Choroid plexus epithelial cell (primary cell): ENCODE measurements at places on chromosomes 11 and 22.

DNA sequence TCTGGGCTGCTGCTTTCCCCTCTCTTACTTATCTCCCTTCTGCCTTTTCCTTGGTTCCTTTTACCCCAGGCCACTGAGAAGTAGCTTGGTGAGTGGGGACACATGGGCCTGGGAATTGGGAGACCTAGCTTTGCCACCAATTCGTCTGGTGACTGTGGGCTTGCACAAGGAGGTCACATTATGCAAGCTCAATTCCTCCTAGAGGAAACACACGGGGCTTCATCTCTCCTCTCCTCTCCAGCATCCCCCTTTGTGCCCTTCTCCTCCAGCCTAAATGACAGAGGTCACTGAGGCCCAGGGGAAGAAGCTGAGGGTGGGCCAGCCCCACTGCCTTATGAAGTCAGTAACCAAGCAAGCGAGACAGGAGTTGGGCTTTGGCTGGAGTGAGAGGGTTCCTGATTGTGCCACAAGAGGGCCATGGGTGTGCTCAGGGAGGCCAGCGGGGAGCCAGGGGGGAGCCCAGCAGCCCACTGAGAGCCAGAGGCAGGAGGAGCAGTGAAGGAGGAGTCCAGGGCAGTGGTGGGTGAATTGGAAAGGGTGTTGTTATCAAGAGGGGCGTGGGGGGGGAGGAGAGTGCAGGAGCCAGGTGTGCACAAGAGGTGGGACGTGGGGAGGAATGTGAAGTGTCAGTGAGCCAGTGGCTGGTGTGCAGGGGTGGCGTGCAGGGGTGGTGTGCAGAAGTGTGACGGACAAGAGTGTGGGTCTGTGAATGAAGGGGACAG, 2.0 kb downstream of the CLCF1 start:
- DNase-seq, result peak; percentile 62

GRCh38 chr11:17526931-17527627, 17.1 kb downstream of the USH1C start:
- no peak for DNase-seq

GRCh38 chr11:13955971-13956421, 6.5 kb upstream of the SPON1 start:
- peak; percentile 84 for DNase-seq

GRCh38 chr11:20213790-20214189, 53.5 kb upstream of the DBX1 start:
- DNase-seq, result no peak

DNA sequence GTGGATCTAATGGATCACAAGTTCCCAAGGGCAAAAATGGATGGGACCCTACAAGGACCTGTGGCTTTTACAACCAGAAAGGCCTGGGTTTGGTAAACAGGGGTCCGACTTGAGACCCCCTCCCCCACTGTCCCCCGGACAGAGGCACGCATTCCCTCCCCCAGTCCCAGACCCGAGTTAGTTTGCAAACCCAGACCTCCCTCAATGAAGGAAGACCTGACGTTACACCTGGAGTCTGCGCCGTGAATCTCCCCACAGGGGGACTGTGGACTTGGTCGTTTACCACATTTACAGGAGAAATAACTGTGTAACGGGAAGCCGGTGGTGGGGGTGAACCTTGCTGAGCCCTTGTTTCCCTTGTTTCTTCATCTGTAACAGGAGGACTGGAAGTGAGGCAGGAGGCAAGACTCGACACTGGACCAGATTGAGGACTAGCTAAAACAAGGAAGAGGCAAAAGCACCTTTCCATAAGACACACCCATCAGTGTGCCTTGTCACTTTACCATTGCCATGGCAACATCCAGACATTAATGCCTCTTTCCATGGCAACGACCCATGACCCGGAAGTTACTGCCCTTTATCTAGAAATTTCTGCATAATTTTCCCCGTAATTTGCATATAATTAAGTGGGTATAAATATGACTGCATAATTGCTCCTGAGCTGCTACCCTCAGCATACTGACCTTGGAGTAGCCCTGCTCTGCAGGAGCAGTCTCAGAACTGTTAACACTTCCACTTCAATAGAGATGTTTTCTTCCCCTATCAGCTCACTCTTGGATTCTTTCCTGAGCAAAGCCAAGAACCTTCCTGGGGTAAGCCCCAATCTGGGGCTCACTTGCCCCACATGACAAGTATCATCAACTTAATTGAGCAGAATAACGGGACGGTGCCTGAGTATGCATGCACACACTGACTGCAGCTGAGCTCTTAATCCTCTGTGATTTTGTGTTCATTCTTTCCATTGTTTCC, 25.4 kb downstream of the PDGFB start:
- no peak for DNase-seq

- DNase-seq, result no peak
These were observed 2.9 kb downstream of the TCIRG1 start for GRCh38 chr11:68041617-68042218.

DNA sequence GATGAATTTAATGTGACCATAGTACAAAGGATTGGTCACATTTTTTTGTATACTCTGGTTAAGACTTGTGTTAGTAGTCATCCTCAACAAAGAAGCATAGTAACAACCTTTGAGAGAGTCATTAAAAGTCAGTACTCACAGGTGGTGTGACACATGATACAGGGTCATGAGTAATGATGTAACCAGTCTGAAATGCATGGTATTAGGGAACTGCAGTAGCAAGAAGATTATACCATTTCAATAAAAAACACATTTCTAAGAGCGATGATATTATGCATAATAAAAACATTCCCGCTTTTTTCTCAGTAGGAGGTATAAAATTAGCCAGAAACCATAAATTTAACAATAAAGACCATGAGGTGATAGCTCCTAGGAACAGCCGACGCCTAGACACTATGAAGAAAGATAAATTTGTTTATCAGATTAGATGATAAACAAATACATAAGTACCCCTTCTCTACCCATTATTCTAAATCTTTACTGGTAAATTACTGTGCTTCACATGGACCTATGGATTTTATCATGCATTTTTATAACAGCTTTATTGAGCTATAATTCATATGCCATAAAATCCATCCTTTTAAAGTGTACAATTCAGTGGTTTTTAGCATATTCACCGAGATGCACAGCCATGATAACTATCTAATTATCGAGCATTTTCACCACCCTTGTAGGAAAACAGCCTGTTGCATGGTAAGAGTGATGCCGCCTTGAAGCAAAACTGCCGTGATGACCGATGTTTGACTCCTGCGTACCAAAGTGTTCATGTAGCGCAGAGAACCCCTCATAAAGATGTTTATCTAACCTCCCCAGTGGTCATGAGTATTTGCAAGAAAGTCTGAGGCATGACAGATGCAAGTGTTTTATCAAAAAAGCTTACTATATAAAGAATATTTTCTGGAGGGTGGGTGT, 41.8 kb downstream of the TMPRSS5 start:
- DNase-seq, result peak; percentile 62

GRCh38 chr11:20861322-20861721, 191.9 kb downstream of the NELL1 start:
- no peak for DNase-seq

DNA sequence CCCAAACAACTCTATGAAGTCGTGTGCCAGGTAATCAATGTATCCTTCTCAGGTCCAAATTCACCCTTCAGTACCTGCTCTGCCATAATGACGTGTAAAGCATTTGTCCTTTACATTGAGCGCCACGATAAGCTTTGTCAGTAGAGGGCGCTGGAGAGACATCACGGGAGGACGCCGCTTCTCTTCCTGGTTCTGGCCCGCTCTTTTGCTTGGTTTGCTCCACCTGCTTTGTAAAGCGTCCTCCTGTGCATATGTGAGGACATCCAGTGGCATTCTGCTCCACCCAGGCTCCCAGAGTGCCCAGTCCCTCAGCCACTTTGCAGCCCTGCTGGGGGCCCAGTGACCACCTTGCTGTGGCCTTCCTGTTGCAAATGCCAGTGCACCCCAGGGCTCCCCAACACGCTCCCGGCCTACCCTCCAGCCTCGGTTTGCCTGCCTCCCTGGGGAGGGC, 61.1 kb downstream of the WT1 start:
- peak; percentile 46 for DNase-seq

GRCh38 chr11:120815319-120816100, 208.4 kb upstream of the TBCEL start:
- no peak for DNase-seq

DNA sequence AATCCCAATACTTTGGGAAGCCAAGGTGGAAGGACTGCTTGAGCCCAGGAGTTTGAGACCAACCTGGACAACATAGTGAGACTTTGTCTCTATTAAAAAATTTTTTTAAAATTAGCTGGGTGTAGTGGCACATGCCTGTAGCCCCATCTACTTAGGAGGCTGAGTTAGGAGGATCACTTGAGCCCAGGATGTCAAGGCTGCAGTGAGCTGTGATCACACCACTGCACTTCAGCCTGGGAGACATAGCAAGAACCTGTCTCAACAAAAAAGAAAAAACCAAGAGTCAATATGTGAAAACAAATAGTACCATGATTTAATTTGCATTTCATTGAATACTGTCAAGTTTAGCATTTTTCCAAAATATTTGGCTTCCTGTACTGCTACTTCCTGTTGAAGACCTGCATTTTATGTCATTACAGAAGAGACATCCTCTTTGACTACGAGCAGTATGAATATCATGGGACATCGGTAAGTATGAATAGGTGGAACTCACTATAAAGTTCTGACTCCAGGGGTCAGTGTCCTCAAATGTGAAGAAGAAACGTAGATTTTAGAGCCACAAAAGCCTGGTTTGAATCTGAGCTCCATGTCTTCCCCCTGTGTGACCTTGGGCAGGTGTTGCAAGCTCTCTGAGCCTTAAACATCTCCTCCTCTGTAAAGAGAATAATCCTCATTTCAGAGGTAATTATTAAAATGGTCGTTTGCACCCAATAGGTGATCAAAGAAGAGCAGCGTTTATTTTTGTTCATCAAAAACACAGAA, 16.0 kb downstream of the CDC45 start:
- peak; percentile 82 for DNase-seq

DNA sequence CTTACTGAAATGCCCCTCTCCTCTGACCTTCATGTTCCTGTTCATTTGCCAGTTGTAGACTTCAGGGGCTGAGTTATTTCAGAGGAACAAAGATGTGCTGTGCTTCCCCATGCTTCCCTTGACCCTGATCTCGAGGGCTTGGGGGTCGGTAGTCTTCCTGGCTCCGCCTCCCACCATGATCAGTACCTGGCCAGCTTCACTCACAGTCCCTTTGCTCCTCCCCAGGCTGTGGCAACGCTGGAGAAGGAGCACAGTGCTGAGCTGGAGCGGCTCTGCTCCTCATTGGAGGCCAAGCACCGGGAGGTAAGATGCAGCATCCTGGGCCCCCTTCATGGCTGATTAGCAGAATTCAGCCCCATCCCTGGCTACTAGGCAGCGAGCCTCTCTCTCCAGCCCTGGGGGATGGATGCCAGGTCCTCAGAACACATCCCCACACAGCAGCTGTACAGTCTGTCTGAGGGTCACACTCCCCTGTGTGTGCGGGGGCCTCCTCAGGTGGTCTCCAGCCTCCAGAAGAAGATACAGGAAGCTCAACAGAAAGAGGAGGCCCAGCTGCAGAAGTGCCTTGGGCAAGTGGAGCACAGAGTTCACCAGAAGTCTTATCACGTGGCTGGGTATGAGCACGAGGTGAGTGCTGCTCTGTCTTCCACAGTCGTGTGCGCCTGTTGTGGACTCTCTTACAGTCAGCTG, 64.5 kb downstream of the CEP164 start:
- no peak for DNase-seq

- DNase-seq, result no peak
These were observed 81.5 kb downstream of the GRK3 start for GRCh38 chr22:25645964-25646363.

DNA sequence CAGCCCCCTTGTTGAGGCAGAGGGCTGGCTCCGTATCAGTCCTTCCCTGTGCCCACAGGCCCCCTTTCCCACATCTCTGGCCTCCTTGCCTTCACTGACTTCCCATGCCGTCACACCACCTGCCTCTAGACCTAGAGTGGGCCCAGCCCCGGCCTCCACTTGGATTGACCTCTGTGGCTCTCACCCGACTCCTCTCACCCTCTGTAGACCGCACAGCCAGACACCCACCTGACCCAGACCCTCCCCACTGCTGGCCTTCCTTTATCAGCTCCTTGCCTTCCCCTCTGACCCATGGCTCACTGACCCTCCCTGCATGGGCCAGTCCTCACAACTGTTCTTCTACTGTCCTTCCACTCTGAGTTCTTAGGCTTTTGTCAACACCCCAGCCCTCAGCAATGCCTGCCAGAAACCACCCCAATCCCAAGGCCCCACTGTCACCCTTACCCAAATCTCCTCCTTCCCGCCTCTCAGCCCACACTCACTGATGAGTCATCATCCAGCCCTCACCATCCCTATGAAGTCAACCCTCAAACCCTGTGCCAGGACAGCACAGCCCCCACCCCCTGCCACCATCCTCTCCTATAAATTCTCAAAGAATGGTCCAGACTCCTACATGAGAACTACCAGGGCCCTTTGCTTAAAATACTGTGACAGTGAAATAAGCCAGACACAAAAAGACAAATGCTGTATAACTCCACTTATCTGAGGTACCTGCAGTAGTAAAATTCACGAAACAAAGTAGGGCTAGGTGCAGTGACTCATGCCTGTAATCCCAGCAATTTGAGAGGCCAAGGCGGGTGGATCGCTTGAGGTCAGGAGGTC, 53.4 kb downstream of the SCGB1A1 start:
- DNase-seq, result no peak

DNA sequence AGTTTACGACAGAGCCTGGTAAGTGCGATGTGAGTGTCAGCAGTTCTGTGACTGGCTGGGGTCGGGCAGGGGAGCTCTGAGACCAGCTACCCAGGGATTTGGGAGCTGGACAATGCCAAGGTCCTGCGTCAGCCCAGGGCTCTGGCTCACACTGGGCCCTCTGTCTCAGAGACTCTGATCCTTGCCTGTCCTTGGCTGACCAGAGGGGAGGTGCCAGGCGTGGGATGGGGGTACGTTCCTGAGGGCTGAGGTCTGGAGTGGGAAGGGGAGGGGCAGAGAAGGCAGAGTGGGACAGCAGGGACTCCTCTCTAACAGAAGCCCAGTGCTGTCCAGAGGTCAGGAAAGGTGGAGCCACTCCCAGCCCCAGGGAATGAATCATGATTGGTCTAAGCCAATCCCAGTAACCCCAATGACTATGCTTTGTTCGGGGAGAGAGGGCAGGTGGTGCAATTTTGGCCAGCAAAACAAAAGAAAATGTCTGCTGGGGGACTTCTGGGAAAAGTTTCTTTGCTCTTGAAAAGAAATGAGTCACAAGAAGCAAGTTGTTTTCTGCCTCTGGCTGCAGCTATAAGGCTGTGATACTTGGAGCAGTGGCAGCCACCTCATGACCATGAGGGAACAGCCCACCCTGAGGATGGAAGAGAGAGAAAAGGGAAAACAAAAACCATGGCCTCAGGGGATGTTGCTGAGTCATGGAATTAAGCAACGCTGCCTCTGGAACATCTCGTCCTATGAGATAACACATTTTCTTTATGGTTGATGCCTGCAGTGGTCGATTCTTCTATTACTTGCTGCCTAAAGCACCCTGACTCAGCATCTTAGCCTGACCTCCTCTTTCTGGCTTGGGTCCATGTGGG, 108.3 kb downstream of the CHST1 start:
- peak; percentile 38 for DNase-seq

DNA sequence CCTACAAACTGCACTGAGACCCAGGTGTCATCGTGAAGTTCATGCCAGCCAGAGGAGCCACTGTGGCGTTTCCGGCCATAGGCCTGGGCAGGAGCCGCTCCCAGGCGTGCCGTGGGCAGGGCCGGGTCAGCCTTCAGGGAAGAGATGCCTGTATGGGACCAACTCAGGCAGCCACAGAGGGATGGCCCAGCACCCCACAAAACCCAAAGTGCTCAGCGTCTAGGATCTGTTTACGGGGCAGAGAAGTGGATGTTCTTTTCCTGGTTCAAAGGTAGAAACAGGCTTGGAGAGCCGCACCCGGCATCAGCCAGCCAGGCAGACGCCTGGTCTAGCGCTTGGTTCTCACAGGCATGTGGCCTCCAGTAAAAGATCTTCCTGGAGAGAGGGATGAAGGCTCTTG, 8.4 kb upstream of the BID start:
- no peak for DNase-seq
